ENCODE measurements at places on chromosomes 12 and 14. TPM values are rescaled to one million over a fixed set of nuclear protein-coding genes. Genes with fewer than 3 reads are reported as not detected.
A peak's percentile ranks its signal among the peaks of the same experiment; 100 is the strongest.

DNA sequence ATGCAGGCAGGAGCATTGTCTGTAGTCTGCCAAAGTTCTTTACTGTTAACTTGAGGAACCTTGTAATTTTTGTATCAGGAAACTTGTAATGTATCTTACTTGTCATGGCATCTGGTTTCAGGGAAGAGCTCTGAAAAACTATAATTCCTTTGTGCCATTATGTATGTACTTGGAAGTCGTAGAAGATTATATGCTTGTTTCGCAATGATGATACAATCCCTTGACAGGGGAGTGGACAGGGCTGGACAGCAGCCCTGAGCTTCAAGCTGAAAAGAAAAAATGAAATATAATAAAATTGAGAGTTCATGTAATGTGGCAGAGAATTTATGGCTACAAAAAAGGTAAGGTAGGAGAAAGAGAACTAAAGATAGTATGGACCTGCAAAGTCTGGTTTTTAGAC is 7.4 kb upstream of the DLGAP5 start:
- no peak for DNase-seq

DNA sequence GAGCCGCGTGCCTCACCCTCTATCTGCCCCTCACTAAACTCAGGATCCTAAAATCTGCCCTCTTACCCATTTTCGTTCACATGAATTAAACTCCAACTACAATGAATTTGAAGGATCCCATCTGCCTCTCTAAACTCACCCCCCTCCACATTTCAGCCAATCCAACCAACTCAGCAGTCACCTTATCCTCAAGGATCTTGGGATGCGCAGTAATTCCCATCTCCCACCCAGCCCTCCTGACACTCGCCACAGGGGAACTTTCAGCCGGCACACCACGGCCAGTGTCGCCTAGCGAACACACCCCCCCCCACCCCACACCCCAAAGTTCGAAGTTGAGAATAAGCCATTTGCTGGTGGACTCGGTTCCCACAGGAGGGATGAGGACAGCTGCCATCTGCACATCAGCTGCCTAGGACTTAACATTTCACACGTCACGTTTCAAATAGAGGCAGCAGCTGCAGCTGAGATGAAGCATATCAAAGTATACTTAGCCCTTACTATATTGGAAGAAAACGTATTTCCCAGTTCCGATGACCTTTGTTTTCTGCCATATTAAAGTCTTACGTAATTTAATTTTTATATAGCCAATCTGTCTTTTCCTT is 8.7 kb upstream of the SELPLG start:
- DNase-seq, result no peak

- DNase-seq, result no peak
These were observed 115.3 kb downstream of the PTGER2 start for GRCh38 chr14:52429451-52429850.

DNA sequence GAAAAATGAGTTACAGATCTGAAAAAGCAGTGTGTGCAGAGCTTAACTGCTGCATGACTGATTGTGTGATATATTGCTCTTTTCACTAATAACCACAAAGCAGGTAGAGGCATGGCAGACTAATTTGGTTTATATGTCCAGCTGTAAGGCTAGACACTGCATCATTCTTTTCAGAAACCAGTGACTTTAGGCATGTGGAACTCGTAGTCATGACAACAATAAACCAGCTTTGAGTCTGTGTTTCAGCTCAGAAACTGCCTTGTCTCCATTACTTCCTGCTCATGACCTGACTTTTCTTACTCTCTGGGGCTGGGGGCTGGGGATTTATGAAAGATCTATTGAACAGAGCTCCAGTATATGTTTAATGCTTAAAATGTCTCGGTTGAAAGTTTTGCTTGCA is 146.8 kb upstream of the LRIG3 start:
- peak; percentile 64 for DNase-seq

- DNase-seq, result no peak
These were observed 50.0 kb upstream of the TCL1A start for GRCh38 chr14:95763875-95764274.

DNA sequence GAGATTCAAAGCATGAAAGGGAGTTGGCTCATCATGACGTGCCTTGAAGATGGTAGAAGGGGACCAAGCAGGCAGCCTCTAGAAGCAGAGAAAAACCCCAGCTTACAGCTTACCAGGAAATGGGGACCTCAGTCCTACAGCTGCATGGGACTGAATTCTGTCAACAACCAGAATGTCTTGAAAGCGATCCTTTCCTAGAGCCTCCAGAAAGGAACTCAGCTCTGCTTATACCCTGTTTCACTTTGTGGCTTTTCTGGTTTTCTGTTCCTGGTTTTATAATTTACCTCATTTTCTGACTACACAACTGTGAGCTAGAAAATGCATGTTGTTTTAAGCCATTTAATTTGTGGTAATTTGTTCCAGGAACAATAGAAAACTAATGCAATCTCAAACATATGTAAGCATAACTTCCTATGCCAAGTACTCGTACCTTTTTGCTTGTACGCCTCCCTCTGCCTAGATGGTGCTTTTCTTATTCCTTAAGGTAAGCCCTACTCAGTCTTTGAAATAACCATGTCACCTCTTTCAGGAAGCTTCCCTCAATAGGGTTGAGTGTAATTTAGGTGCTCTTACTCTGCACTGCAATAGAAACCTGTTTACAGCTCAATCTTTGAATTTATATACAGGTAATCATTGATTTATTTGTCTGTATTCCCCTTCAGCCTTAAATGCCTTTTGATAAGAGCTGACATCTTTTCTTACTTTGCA is 348.8 kb downstream of the TMEM117 start:
- no peak for DNase-seq

The TPH2 gene
- total RNA-seq, result not detected
